Effector CD8-positive, alpha-beta T cell (primary cell): ENCODE measurements at places on chromosomes 3 and 15.

- no peak for DNase-seq
These were observed 148.7 kb downstream of the MYLK start for GRCh38 chr3:123735456-123735855.

DNA sequence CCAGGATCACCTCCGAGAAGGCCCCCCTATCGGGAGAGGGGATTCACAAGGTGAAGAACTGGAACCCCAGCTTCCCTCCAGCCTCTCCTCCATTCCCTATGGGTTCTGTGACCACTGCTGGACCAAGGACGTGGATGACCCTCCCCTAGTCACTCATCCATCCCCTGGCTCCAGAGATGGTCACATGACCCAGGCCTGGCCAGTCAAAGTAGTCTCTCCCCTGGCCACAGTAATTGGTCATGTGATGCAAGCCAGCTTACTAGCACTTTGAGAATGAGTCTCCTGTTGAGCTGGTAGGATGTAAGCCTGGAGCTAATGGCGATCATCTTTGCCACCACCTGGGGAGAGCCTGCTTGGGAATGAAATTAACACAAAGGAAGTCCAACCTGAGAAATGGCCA lies 3.9 kb downstream of the CAMK1 start:
- DNase-seq: no peak

GRCh38 chr3:187377842-187378241 lies 9.7 kb downstream of the RTP4 start:
- no peak for DNase-seq

DNA sequence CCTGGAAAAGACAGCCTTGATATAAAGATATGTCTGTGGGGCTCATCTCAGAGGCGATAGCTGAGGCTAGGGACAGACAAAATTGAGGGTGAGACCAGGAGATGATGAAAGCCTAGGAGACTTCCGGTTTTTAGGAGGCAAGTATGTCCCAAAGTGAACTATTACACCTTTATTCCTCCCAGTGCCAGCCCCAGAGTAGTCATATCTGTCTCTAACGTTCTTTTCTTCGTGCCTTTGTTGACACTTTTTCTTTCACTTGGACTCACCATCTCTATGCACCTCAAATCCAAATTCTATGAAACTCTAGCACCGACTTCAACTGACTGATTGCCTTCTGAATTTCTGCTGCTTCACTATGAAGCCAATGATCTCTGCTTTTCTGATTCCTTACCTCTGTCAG lies 93.8 kb upstream of the RASGRP1 start:
- DNase-seq: no peak

- DNase-seq: no peak
These were observed 201.8 kb downstream of the CACNA2D3 start for GRCh38 chr3:54324103-54324502.

GRCh38 chr3:169528289-169528688 lies 135.2 kb downstream of the MECOM start:
- DNase-seq: no peak

- no peak for DNase-seq
These were observed 43.2 kb downstream of the LDHAL6B start for GRCh38 chr15:59249816-59250215.

- DNase-seq: no peak
These were observed 8.6 kb upstream of the GATM start for GRCh38 chr15:45386974-45387373.

DNA sequence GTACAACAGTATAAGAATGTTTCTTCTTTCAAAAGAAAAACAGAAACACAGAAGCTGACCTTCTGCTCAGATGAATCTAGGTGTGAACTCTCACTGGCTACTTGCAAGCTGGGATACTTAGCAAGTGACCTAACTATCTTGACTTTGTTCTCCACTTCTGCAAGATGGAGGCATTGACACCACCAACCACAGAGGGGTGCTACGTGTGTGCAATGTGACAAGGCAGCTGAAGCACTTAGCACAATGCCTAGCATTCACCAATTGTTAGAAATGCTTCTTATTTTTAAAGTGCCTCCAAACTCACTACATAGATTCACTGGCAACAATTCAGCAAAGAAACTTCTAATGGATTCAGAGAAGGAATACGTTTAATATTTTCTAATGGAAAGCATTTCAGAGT lies 331.4 kb upstream of the WNT5A start:
- no peak for DNase-seq

- DNase-seq: no peak
These were observed 933 bp upstream of the APEH start for GRCh38 chr3:49673121-49673714.

DNA sequence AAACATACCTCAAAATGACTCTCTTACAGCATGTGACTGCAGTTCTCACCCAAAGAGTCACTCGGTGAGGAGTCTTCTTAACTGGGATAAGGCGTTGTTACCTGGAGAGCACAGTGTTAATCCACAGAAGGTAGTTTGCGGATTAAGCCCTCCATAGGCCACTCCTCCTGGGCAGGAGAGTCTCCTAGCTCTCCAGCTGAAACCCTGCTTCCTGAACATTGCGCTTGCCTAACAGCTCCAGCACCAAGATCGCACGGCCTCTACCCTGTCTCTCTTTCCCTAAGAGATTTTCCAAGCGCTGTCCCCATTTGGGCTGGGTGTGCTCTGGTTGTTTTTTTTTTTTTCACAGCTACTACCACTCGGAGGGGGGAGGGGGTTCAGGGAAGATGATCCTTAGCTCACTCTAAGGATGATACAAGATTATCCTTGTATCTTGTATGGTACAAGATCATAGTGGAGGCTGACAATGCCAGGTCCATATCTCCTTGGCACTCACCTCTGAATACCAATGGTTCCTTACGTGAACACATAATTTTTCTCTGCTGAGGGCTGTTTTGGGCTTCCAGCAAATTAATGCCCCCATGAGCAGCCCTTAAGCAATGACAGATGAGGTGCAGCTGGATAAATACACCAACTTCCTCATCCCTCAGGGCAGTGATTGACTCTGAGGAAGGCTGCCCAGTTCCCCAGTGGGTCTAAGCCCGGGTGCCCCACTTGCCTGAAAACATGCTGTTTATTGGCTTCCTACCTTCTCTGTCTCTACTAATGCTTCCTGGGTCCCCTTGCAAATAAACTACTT lies 185.2 kb upstream of the TSC22D2 start:
- no peak for DNase-seq

DNA sequence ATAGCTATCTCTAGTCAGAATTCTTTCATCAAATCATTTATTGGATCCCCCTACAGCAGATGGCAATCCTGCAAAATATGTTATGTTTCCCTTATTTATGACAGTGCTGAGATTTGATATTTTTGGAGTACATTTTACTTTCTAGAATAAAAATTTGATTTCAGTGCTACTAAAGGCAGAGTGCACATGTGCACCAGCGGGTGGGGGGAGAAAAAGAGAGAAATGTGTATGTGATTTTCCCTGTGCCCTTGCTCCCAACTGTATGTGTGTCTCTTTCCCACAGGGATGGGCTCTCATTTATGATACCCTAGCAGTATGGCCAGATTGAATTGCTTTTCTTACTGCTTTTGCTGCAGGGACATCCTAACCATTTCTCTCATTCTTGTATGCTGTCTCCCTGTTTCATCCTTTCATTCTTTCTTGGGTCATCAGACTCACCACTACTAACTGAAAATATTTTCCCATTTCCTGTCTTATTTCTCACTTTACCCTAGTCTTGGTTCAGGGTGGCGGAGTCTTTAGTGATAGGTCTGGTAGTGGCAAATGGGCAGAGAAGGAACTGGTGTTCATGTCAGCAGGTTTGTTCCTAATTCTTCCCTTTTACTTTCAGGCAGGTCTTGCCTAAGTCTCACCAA lies 140.7 kb downstream of the TCF12 start:
- no peak for DNase-seq

GRCh38 chr3:50372349-50372748 lies 13.0 kb upstream of the TMEM115 start:
- peak; percentile 14 for DNase-seq

- no peak for DNase-seq
These were observed 55.9 kb upstream of the RARB start for GRCh38 chr3:25372167-25372566.

DNA sequence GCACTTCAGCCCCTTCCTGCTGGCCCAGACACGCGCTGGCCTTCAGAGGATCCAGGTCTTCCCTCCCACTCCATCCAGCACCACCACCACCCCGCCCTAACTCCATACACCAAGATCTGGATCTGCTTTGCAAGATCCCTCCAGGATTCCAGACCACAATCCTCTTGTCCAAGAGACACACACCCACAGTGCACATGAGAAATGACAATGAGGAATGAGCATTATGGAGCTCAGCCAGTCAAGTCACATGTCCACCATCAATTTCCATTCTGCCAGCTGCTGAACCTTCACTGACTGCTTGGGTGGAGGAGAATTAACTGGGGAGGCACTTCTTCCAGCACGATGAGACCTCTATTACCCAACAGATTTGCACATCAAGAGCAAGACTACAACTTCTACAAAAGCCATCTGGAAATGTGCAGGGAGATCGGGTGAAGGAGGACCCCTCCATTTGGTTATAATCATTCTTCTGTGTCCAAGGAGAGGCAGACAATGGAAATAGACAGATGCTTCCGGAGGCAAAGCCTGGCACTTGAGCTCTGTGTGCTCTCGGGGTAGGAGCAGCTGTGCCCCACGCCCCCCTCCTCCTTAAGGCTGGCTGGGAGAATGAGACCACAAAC lies 12.3 kb upstream of the SPATA12 start:
- no peak for DNase-seq

GRCh38 chr3:116741467-116741866 lies 31.9 kb downstream of the TUSC7 start:
- DNase-seq: no peak

GRCh38 chr15:94457661-94458060 lies 226.3 kb downstream of the MCTP2 start:
- no peak for DNase-seq

GRCh38 chr3:15063656-15064286 lies 1.3 kb downstream of the MRPS25 start:
- DNase-seq: no peak

GRCh38 chr3:58307639-58308215 lies 1.4 kb downstream of the HTD2 start:
- no peak for DNase-seq

GRCh38 chr3:108242776-108243175 lies 20.6 kb upstream of the IFT57 start:
- DNase-seq: no peak

GRCh38 chr3:9884555-9885165 lies 4.6 kb upstream of the CIDEC start:
- no peak for DNase-seq

DNA sequence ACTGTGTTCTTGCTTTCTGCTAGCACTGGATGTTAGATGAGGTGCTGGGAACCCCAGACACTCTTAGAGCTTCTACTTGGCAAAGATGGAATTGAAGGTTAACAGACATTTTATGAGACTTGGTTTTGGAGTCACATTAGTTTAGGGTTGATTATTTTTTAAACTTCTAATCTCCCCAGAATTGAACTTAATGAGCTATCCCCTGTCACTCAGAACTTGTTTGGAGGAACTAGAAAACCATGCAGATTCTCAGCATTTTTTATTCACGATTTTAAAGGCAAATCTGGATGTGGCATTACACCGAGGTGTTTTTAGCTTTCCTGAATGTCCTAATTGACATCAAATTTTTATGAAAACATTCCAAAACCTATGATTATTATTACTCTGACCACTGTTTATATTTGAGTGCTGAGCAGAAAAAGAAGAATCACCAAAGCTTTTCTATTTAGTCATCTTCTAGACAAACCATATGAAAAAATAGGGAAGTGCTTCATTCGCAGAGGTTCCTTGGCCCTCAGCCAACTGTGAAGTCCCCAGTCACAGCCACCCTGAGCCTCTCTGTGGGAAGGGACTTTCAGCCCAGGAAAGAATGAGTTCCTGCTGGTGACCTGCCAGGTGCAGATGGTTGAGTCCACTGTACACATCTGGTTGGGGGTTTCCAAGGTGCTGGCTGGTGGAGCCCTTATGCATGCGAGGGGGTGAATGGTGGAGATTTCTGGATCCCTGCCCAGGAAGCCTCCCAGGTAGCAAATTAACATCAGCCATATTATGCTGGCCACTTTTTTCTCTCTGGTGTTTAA lies 196.0 kb upstream of the TOPAZ1 start:
- no peak for DNase-seq

- DNase-seq: no peak
These were observed 35.8 kb downstream of the IQGAP1 start for GRCh38 chr15:90423801-90424319.

GRCh38 chr3:133169331-133170068 lies 131.3 kb downstream of the TMEM108 start:
- no peak for DNase-seq

DNA sequence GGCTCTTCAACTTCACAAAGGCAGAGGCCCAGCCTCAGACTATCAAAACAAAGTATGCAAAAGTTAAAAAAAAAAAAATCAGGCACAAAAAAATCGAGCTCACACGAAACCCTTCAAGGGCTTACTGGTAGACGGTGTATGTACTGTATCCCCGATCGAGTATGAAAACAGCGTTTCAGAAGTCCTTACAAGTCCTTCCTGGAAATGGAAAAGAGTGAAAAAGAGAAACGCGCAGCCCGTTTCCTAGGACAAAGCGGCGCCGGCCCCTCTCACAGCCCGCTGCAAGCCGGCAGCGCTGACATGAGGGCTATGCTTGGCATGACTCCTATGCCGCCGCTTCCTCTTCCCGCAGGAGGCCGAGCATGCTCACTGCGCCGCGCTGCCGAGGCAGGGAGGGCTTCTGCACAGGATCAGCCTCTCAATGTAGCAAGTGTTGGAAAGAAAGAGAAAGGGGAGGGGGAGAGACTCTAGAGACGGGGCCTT lies at the start of gene VGLL4:
VGLL4 (minus strand) TSS at position 311 of the 483 bp plus-strand sequence. CDS start 397 bp downstream, outside the sequence.
- peak; percentile 42 for DNase-seq

DNA sequence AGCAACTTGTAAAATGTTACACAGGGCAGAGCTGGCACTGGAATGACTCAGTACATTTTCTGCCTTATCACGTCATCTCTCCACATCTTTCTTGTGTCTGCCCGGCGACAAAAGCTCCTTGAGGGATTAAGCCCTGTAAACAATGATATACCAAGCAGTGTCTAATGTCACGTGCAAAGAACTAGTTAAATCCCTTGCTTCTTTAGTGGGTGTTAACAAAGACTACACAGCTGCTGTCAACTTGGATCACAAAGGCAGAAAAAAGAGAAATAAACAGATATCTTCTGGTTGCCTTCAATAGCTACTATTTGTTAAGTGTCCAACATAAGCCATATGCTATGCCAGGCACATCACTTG lies 48.1 kb upstream of the FRMD4B start:
- DNase-seq: no peak

- no peak for DNase-seq
These were observed 27.8 kb downstream of the CFAP161 start for GRCh38 chr15:81161851-81162250.

GRCh38 chr3:102480139-102480538 lies 45.3 kb downstream of the ZPLD1 start:
- DNase-seq: no peak

- DNase-seq: no peak
These were observed 62.2 kb downstream of the ABTB1 start for GRCh38 chr3:127734754-127735473.

- peak; percentile 22 for DNase-seq
These were observed 60.5 kb upstream of the KLF13 start for GRCh38 chr15:31265871-31266711.

DNA sequence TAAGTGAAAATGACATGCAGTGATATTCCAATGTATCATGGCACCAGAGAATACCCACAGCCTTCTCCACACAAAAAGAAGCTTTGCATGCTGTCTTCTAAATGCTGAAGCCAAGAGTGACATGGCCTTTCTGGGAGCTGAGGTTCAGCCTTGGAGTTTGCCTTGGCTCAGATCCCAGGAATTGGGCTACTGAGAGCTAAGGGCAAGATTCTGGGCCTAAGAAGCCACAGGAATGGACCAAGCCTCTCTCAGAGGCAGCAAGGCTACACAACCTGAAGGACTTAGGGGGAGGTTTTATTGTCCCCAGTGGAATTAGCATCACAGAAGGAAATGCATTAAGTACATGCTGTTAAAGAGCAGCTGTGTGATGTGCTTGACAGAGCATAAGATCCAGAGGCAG lies 1078.5 kb downstream of the TUSC7 start:
- DNase-seq: no peak
